ENCODE measurements at places on chromosomes 11 and 22. TPM values are rescaled to one million over a fixed set of nuclear protein-coding genes. Genes with fewer than 3 reads are reported as not detected.

Gene ALDH3B1
- total RNA-seq = 126 TPM

Gene XKR3
- total RNA-seq = not detected

Gene SMC1B
- 0.03 TPM for total RNA-seq

Gene P2RY2
- total RNA-seq = 11.8 TPM

Gene LMO2
- total RNA-seq = 0.69 TPM

Gene UBQLNL
- not detected for total RNA-seq

Gene HBG1
- not detected for total RNA-seq

Gene BCO2
- total RNA-seq = 1.2 TPM

Gene TRIM51
- not detected for total RNA-seq

Gene TBX10
- not detected for total RNA-seq

Gene LRFN4
- total RNA-seq = 124 TPM

Gene OR51B4
- not detected for total RNA-seq

Gene APOL5
- not detected for total RNA-seq

Gene RIMBP3B
- total RNA-seq = 0.30 TPM

Gene TMEM218
- 25.1 TPM for total RNA-seq

Gene INS
- total RNA-seq = not detected

Gene APIP
- 20.2 TPM for total RNA-seq

Gene C11orf16
- not detected for total RNA-seq
